T-helper 22 cell (primary cell): ENCODE measurements at places on chromosomes 13 and 19.

DNA sequence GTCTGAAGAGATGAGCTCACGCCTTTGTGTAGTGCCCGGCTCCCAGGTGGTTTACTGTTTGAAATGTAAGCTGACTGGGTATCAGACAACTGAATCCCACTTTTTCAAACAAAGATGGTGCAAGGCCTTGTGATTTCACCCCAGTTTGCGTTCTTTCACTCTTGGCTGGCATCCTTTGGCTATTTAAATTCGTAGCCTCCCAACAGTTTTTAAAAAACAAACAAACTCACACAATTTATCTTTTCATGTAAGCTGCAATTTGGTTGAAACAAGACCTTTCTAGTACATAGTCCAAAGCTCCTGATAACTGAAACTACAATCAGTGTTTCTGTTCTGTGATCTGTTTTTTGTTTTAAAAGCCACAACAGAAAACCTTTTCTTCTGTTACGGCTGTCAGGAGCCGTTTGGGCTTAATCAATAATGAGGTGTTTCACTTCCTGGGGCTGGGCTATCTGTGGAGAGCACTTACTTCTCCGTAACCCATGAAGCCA is 65.1 kb upstream of the NPAS1 start:
- DNase-seq = no peak

DNA sequence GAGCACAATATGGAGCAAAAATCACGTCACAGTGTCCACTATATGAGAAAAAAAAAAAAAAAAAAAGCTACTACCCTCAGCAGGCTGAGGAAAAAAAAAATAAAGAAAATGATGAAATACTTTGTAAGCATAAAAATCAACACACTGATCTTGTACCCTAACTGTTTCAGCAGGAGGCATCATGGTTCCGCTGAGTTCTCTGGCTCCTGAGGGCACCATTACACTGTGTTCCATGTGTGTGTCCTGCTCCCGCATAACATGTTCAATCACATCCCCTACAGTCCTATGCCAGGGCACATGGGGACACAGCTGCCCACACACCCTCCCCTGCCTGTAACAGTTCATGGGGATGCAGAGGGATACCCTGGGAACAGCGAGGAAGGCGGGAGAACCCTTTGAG is 33.5 kb downstream of the DOCK9 start:
- DNase-seq = no peak

- no peak for DNase-seq
These were observed 28.0 kb upstream of the UFM1 start for GRCh38 chr13:38321654-38322053.

GRCh38 chr13:70457474-70457873 is 349.2 kb upstream of the KLHL1 start:
- no peak for DNase-seq

- DNase-seq = no peak
These were observed 3.2 kb downstream of the CCDC106 start for GRCh38 chr19:55651236-55651635.

DNA sequence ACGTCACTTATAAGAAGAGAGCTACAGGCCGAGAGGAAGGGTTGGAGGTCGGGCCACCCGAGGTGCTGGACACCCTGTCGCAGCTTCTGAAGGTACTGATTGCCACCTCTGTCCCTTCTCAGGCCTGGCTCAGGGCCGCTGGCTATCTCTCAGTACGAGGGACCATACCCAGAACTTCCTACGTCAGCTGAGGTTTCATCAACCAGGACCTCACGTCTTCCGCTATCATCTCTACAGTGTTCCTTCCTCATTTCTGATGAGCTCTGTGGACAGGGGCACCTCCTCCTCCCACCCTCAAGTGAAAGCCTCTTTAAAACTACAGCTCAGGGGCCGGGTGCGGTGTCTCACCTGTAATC is 58.2 kb upstream of the USE1 start:
- DNase-seq = no peak

GRCh38 chr19:3471954-3472655 is 8.2 kb downstream of the SMIM24 start:
- no peak for DNase-seq

GRCh38 chr13:65302691-65303090 is 1927.4 kb downstream of the PCDH9 start:
- DNase-seq = no peak

DNA sequence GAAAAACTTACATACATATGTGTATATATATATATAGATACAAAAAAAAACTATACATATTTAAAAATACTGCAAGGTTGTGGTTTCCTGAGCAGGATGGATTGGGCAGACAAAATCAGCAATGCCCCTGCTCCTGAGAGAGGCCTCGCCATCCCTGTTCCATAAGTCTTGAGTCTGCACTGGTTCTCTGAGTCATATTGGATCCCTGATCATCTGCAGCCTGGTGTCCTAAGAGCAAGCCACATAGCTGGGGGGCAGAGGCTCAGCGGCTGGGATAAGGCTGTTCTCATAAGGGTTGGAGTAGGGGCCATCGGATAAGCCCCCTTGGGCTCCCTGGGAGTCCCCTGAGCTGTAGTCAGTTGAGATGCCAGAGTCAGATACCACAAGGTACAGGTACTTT is 3.3 kb downstream of the SWSAP1 start:
- DNase-seq = no peak

GRCh38 chr19:52600639-52601024 is 30.5 kb downstream of the ZNF701 start:
- no peak for DNase-seq

DNA sequence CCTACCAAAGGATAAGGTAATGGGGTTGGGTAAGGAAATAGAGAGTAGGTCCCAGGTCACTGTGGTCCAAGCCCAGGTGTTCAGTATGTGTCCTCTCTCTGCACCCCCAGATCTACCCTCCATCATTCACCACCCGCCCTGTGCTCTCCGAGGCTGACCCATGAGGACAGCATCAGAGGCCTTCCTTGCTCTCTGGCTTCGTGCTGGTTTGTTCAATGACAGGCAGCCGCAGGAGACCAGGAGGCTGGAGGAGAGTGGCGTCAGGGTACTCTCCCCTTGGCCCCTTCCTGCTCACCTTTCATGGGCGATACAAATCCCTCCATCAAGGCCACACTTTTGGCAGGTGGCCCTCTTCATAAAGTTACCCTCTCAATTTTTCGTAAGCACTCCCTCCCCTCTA is 1.7 kb downstream of the TUBA3C start:
- no peak for DNase-seq

GRCh38 chr13:39318161-39318560 is 279.9 kb downstream of the NHLRC3 start:
- no peak for DNase-seq

DNA sequence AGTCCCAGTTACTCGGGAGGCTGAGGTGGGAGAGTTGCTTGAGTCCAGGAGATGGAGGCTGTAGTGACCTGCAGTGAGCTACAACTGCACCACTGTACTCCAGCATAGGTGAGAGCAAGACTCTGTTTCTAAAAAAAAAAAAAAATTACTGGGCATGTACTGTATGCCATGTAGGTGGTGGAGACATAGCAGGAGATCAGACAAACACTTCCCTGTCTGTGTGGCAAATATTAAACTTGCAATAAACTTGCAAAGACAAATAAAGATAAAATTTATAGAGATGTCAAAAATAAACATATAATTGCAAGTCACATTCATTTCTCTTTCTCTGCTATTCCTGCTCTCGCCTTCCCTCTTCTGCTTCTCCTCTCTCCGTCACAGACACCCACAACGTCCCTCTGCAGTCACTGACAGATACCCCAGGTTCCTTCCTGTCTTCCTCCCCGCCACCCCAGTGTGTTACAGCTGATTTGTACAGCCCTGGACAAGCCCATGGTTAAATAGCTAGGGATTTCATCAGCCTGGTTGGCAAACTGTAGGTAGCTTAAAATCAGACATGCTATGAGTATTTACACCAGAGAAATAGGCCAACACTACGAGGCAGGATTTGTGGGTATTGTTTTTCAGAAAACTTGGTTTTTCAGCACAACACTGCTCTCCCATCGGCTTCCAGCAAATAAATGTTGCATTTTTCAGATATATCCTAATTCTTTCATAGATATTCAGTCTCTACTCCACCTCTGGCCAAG is 1.3 kb upstream of the CD177 start:
- no peak for DNase-seq

DNA sequence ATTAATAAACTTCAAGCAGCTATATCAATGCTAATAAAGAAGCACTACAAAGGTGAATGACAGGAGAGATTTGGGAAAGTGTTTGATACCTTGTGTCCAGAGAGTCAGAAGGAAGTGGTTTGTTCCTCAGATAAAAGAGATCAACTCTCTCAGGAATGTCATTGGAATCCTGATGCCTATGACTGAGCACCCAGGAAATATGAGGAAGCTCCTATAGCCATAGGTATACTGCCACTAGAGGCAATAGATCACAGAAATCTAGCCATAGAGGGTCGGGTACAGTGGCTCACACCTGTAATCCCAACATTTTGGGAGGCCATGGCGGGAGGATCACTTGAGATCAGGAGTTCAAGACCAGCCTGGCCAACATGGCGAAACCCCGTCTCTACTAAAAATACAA is 612.6 kb downstream of the DACH1 start:
- DNase-seq = no peak

DNA sequence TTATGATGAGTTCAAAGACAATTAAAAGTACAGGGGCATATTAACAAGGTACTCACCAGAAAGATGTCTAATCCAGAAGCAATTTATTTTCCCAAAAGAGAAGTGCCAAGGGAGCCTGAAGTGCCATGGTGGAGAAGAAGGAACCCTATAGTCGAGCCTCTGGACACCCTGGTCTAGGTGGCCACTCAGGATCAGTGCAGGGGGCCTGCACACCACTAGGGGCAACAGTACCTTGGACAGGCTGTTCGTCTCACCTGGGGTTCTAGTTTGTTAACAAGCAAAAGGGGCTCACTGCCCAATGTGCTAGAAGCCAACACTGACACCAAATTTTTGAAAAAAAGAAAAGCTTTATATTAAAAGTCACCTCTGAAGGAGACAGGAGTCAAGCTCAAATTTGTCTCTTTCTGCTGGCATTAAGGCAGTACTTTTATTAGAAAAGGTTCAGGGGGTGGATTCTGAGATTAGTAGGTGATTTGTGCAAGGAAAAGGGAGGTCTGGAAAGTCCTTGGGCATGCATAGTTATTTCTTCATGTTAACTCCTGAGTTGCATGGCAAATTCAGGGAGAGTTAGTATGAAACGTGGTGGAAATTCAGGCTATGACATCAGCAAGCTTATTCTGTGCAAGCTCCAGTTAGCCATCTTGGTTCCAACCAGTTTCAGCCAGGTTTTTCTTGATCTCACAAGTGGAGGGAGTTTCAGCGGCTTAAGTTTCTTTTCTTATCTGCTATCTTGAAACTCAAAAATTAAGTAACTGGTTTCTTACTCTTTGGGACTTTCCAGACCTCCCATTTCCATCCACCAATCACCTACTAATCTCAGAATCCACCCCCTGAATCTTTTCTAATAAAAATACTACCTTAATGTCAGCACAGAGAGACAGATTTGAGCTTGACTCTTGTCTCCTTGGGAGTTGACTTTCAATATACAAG is 884 bp upstream of the CBY2 start:
- no peak for DNase-seq

- DNase-seq = no peak
These were observed 145.2 kb upstream of the KLHL1 start for GRCh38 chr13:70253411-70253810.

- no peak for DNase-seq
These were observed 17.9 kb upstream of the CACTIN start for GRCh38 chr19:3644351-3645066.

DNA sequence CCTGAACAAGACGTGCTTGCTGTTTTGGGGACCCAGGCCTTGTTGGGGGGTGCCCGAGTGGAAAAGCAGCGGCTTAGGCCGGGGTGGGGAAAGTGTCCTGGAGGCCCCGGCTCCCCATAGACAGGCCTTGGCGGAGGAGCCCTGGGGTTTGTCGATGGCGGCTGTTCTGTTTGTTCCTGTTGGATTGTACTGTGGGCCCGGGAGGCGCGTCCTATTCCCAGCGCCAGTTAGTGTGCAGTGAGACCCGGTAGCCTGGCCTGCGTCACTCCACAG is 11.1 kb downstream of the NCLN start:
- DNase-seq = no peak

DNA sequence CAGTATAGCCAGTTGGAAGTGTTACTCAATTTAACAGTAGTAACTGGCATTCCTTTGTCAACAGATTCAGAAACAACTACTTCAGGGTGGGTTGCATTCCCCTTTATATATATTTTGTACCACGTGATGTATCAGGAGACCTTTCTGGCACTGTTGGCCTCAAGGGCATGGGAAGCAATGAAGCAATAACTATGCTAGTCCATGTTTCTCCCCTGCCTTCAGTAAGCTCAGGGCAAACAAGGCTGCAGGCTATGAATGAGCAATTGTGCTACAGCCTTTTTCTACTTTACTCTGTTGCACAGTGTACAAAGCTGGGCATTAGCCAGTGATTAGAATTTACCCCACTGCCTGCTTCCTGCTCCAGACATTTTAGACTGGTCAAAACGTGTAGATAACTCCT is 348.8 kb downstream of the GPC5 start:
- no peak for DNase-seq

- DNase-seq = no peak
These were observed 37.8 kb downstream of the MBD3L2B start for GRCh38 chr19:6983448-6983847.

- peak; percentile 84 for DNase-seq
These were observed at the start of gene FCHO1 for GRCh38 chr19:17751103-17751911. Gene FCHO1, plus strand, starts transcription at chr19:17751477. Its CDS starts 3,688 bp downstream, at chr19:17755165.

- DNase-seq = no peak
These were observed 53.5 kb upstream of the SOX21 start for GRCh38 chr13:94765814-94766213.

GRCh38 chr13:26485288-26485687 is 72.2 kb upstream of the WASF3 start:
- no peak for DNase-seq

DNA sequence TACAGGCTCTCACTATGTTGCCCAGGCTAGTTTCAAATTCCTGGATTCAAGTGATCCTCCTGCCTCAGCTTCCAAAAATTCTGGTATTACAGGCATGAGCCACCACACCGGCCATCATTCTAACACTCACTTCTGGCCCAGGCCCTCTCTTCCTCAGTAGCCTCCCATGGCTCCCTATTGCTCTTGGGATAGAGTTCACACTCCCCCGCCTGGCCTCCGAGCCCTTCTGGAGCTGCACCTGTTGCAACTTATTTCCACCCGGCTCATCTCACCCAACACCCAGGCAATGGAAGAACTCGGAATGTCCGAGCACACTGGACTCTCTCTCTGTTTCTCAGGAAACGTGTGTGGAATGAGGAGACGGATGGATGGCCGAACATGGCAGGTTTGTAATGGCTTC is 9.0 kb upstream of the SBK3 start:
- DNase-seq = no peak

DNA sequence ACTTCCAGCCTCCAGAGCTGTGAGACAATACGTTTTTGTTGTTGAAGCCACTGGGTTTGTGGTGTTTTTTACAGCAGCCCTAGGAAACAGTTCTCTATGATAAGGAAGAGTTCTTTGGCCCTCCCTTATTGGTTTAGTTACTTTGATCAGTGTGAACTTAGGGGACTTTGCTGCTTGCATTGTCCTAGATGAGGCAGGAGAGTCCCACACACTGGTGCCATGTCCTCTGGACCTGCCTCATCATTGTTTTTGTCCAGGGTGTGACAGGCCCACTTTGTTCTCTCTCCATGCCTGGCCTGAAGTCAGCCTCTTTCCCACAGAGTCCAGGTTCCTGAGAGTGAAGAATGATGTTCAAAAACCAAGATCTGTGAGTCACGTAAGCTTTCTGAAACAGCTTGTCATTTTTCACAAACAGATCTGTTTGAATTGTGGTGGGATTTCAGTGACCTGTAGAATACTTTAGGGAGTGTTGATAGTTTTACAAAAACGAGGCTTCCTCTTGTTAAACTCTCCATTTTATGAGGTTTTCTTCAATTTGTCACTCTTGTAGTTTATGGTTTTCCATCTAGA is 63.8 kb downstream of the ING1 start:
- no peak for DNase-seq
